ENCODE measurements at places on chromosomes 2 and 18.
A peak's percentile ranks its signal among the peaks of the same experiment; 100 is the strongest.

DNA sequence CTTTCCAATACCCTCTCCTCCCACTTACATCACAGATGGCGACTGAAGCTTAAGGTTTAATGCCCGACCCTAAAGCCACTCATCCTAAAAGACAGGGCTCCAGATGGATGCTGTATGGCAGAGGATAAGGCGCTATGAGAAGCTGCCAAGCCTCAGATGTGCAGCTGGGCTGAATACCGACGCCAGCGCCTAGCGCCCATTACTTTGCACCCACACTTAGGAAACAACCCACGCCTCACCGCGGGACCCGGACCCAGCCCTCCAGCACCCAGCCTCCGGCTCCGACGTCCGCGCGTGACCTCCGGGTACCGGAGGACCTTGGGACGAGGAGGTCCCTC lies 335 bp downstream of the TRAK2 start:
- DNase-seq: no peak

GRCh38 chr2:20450201-20450999 lies 3.5 kb downstream of the RHOB start:
- DNase-seq: no peak

- DNase-seq: no peak
These were observed 101.5 kb upstream of the NEDD4L start for GRCh38 chr18:57942493-57942892.

- peak; percentile 66 for DNase-seq
These were observed 40.7 kb upstream of the GALR1 start for GRCh38 chr18:77208964-77209363.
